COLO829 (cell line): ENCODE measurements at places on chromosomes 3 and 15.
A peak's percentile ranks its signal among the peaks of the same experiment; 100 is the strongest.

DNA sequence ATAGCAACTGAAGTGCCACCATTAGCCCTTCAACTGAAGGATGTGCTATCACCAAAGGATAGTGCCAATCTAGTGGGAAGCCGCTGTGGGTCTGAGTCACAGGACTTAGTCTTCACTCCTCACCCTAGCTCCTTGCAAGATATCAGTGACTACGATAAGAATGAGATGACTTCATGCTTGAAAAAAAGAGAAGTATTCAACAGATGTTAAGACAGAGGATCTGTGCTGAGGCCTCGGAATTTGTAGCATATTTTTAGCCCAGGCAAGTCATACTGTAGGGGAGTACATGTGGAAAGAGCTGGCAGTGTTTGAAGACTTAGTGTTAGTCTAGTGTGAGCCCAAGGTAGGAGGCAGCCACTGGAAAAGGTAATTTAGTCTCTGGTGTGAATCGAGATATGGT is 270.7 kb upstream of the LRTM1 start:
- no peak for DNase-seq

- DNase-seq = peak; percentile 69
Measured at GRCh38 chr15:51765751-51766150, 14.4 kb downstream of the TMOD2 start.

DNA sequence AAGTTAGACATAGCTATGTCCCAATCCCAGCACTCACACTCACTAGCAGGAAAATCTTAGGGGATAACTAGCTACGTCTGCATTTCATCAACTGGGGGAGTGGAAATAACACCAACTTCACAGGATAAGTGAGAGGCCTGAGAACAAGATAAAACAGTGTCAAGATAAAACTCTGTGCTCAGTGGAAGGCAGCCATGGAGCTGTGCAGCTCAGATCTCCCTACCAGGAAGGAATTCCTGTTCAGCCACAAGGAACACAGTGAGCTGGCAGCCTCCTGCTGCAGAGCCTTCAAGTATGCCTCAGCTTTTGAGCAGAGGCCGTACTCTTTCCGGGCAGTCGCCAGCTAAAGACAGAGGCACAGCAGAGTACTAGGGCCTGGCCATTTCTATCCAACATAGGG is 115.8 kb upstream of the TOPAZ1 start:
- DNase-seq = no peak

- no peak for DNase-seq
Measured at GRCh38 chr3:56815589-56815988, 13.8 kb upstream of the ARHGEF3 start.

- DNase-seq = peak; percentile 50
Measured at GRCh38 chr3:71725271-71725991, at the start of gene EIF4E3. Gene EIF4E3 (minus strand): TSS chr3:71725402. CDS start chr3:71725367, 35 bp downstream.

DNA sequence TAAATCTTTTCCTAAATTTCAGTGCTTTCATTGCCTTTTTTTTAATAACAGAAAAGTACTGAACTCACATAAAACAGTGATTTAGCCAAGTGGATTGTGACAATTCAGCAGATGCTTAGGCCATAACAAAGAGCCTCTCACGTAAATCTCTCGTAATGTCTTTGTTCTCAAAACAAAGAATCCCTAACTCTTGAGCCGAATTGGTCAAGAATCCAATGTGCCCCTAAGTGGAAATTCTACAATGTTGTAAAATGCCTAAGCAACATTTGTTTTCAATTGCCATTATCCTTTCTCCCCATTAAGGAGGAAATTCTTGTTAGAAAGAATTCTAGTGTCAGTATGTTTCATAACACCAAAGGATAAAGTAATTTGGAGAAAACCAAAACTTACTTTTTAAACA is 235.7 kb upstream of the THBS1 start:
- no peak for DNase-seq

DNA sequence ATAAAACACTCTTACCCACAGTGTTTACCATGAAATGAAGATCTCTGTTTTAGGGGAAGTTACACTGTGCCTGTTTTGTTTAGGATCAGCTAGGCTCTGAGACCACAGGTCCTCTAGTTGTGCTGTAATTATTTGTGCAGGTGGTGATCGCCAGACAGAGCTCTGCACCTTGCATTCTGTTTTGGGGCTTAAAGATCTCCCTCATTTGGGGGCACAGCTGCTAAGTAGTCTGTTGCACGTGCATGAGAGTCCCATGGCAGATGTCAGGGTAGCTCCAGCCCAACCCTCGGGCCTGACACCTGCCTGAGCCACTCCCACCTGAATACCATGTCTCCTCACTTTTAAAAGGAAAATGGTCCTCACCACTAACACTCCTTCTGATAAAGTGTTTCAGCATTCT is 12.4 kb downstream of the C3orf20 start:
- no peak for DNase-seq

- DNase-seq = no peak
Measured at GRCh38 chr3:128359060-128359664, 107.5 kb downstream of the DNAJB8 start.

- DNase-seq = no peak
Measured at GRCh38 chr3:130260918-130261317, 84.6 kb upstream of the COL6A5 start.

DNA sequence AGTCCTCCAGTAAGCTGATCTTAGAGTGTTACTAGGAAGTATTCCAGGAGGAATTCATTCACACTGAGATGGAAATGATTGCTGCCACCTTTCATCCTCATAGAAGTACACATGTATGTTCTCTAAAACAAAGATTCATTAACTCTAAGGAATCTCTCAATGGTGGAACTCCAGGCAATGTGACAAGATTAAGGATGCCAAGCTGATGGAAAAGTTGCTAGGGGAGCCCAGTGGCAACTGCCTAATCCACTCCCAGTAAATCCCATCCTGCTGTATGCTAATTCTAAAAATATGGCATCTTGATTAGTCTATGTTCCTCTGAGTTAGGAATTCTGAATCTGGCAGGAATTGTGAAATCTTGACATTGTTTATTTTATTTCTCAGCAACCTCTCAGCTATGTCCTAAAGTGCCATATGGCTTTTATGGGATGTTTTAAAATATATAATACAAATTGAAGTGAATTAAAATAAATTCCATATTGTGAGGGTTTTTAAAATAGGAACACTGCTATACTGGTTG is 210.0 kb upstream of the TRIM42 start:
- no peak for DNase-seq

DNA sequence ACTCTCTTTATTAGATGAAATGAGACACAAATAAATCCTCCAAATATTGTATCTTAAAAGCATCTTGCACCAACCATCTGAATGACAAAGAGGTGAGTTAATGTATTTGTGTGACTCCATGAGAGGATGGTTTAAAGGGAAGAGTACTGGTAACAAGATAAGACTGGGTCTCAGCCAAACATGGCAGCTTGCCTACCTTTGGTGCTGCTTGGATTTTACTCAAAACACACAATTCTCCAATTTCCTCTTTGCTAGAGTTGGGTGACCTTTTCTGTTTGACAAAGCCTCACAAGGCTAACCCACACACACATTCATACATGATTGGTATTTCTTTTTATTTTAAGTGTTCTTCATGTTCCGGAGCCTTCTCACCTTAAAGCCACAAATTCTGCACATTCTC is 506.4 kb downstream of the FGF12 start:
- DNase-seq = no peak

GRCh38 chr3:120555657-120556509 is 40.3 kb upstream of the NDUFB4 start:
- DNase-seq = no peak

GRCh38 chr3:126851934-126852333 is 131.0 kb upstream of the PLXNA1 start:
- DNase-seq = no peak

GRCh38 chr3:86890741-86891396 is 100.1 kb downstream of the VGLL3 start:
- DNase-seq = no peak

GRCh38 chr15:51379390-51379789 is 37.9 kb downstream of the GLDN start:
- DNase-seq = no peak

DNA sequence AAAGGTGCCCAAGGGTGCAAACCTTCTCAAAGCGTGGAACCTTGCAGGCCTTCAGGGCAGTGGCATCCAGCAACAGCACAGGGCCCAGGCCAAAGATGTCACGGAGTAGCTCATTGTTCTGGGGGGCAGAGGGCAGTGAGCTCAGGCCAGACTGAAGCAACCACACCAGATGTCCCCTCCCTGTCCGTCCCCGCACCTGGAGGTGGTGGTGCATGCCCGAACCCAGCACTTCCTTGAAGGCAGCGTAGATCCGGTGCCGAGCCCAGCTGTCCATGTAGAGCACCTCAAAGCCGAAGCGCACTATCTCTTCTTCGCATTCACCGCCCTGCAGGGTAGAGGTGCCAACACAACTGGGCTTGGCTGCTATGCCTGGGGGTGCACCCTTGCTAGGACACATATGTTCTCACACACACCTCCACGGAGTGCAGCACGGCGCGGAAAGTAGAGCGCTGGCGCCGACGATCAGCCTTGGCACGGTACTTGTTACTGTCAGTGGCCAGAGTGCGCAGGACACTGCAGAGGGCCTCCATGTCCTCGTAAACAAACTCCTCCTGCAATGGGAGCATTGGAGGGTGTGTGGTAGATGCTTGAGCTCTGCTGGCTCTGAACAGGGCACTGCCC is 3.7 kb downstream of the IFRD2 start:
- DNase-seq = no peak

GRCh38 chr15:78889000-78889399 is 16.3 kb downstream of the MORF4L1 start:
- DNase-seq = no peak

GRCh38 chr3:90011996-90012395 is 904.6 kb downstream of the EPHA3 start:
- no peak for DNase-seq

DNA sequence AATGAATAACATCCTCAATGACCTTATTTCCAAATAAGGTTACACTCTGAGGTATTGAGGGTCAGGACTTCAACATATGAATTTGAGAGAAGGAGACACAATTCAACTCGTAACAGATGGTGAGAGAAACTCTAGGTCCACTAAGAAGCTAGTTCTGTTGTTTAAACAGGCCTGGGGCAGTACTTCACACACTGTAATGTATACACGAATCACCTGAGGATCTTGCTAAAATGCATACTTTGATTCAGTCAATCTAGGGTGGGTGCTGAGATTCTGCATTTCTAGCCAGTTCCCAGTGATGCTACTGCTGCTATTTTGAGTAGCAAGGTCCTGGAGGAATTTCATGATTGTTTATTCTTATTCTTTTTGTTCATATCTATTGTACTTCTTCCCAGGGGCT is 186.8 kb downstream of the SATB1 start:
- DNase-seq = no peak

- DNase-seq = no peak
Measured at GRCh38 chr3:175932586-175932985, 1073.5 kb downstream of the NAALADL2 start.

GRCh38 chr3:48367201-48367600 is 4.8 kb upstream of the FBXW12 start:
- no peak for DNase-seq
